ENCODE measurements at places on chromosomes 13 and 19. TPM values are rescaled to one million over a fixed set of nuclear protein-coding genes. Genes with fewer than 3 reads are reported as not detected.

DNA sequence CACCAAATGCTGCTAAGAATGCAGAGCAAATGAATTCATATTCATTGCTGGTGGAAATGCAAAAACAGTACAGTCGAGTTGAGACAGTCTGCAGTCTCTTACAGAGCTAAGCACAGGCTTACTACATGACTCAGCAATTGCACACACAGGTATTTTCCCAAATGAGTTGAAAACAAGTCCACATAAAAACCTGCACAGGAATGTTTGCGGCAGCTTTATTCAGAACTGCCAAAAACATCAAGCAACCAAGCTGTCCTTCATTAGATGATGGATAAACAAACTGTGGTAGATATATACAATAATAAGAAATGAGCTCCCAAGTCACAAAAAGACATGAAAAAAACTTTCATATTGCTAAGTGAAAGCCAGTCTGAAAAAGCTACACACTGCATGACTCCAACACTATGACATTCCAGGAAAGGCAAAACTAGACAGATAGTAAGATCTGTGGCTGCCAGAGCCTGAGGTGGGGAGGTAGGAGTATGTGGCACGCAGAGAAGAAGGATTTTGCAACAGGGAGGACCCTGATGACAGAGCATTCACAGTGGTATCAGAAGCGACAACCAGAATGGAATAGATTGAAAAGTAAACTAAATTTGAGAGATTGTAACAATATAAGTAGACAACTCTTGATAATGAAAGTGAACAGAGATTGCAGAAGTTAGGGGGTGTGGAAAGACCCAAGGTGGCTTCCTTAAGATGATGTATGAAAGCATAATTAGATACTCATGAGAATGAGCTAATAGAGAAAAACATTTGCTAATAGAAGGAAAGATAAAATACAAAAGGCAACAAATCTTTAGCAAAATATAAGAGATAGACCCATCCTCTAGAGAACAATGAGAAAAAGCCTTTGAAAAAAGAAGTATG lies 52.7 kb downstream of the TSC22D1 start:
- H3K36me3 ChIP-seq, result no peaks in the 10 kb centered on the region
- H3K4me1 ChIP-seq, result peaks cover 14% of the 10 kb centered on the region
- H3K27me3 ChIP-seq, result no peaks in the 10 kb centered on the region
- peak overlapping the region; percentile 17 for H3K4me3 ChIP-seq
- H3K27ac ChIP-seq, result peak overlapping the region; percentile 33

DNA sequence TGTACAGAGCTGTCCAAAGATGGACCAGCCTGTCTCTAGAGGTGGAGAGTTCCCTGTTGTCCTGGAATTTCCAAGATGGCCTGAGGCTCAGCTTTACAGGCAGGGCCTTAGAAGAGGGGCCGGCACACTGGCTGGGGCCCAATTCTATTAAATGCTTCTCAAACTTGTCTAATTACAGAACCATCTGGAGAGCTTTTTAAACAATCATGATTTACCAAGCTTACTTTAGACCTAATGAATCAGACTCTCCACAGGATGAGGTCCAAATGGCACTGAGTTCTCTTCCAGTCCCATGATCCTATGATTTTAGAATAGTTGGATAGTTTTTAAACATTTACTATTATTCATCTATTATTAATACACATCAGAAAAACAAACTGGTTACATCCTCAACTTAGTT lies 123.5 kb downstream of the DNAJC3 start:
- H3K4me1 ChIP-seq, result no peaks in the 10 kb centered on the region
- no peak overlapping the region for H3K4me3 ChIP-seq
- H3K27me3 ChIP-seq, result no peaks in the 10 kb centered on the region
- no peaks in the 10 kb centered on the region for H3K36me3 ChIP-seq

- H3K4me3 ChIP-seq, result no peak overlapping the region
- no peak for DNase-seq
- H3K4me1 ChIP-seq, result no peaks in the 10 kb centered on the region
- no peak overlapping the region for H3K27ac ChIP-seq
- H3K27me3 ChIP-seq, result no peaks in the 10 kb centered on the region
- no peaks in the 10 kb centered on the region for H3K36me3 ChIP-seq
Observed at GRCh38 chr13:75960538-75960994, 324.4 kb downstream of the LMO7 start.

GRCh38 chr13:97246596-97247158 lies 24.5 kb downstream of the MBNL2 start:
- H3K36me3 ChIP-seq, result no peaks in the 10 kb centered on the region
- DNase-seq, result no peak
- peak overlapping the region; percentile 20 for H3K27ac ChIP-seq
- H3K4me3 ChIP-seq, result no peak overlapping the region
- H3K4me1 ChIP-seq, result peaks cover 17% of the 10 kb centered on the region
- H3K27me3 ChIP-seq, result no peaks in the 10 kb centered on the region

DNA sequence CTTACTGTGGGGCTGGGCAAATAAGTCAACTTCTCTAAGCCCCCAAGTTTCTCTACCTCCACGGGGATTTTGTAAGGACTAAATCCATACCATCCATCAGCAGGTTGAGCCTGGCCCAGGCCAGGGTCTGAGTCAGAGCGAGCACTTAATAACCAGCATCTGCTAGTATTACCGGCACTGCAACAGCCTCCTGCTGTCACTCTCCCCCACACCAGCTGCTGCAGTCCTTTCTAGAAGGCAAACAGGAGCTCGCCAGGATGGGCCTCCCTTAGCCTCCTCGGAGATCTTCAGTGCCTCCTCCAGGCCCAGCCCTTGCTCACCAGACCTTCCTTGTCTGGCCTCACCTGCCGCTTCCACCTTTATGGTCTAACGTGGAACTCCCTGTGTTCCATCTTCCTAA lies 3.2 kb downstream of the NAPA start:
- H3K4me1 ChIP-seq, result peaks cover 63% of the 10 kb centered on the region
- H3K36me3 ChIP-seq, result peaks cover 1% of the 10 kb centered on the region
- peak overlapping the region; percentile 29 for H3K4me3 ChIP-seq

GRCh38 chr19:11239377-11240000 lies at the start of gene ANGPTL8:
TSS of gene ANGPTL8 (plus strand) at chr19:11239619. CDS start at chr19:11239638, 19 bp downstream.
- no peak within 1 kb of the TSS for H3K27ac ChIP-seq
- H3K36me3 ChIP-seq, result peaks cover 11% of the 10 kb centered on the region
- H3K4me3 ChIP-seq, result no peak within 1 kb of the TSS
- H3K4me1 ChIP-seq, result no peaks in the 10 kb centered on the region
- DNase-seq, result no peak
- no peaks in the 10 kb centered on the region for H3K27me3 ChIP-seq

Gene MBD3L3
- total RNA-seq, result not detected

Gene CYP2A6
- total RNA-seq, result not detected

Gene FCAR
- 1.8 TPM for total RNA-seq

Gene ZNF681
- total RNA-seq, result 3.1 TPM

Gene KLHL1
- not detected for total RNA-seq
